Calu3 (cell line): ENCODE measurements at places on chromosomes 1 and 21. TPM values are rescaled to one million over a fixed set of nuclear protein-coding genes. Genes with fewer than 3 reads are reported as not detected.

Gene OR10Z1
- not detected in 2 replicates for total RNA-seq

Gene TMCO4
- total RNA-seq: 12.0 and 13.5 TPM in 2 replicates

Gene SPRR2F
- total RNA-seq: not detected in 2 replicates

Gene LINGO4
- total RNA-seq: not detected in 2 replicates

Gene CFHR2
- total RNA-seq: not detected in 2 replicates

Gene VSIG8
- total RNA-seq: not detected in 2 replicates

Gene USH2A
- not detected in 2 replicates for total RNA-seq

Gene SPOCD1
- total RNA-seq: 6.3 and 8.4 TPM in 2 replicates

GRCh38 chr1:74579425-74579824, 67.0 kb upstream of the LRRC53 start:
- no peak overlapping the region for H3K27ac ChIP-seq
- no peak for DNase-seq
- H3K4me3 ChIP-seq: no peak overlapping the region
- no peaks in the 10 kb centered on the region for H3K4me1 ChIP-seq
- H3K36me3 ChIP-seq: no peaks in the 10 kb centered on the region

DNA sequence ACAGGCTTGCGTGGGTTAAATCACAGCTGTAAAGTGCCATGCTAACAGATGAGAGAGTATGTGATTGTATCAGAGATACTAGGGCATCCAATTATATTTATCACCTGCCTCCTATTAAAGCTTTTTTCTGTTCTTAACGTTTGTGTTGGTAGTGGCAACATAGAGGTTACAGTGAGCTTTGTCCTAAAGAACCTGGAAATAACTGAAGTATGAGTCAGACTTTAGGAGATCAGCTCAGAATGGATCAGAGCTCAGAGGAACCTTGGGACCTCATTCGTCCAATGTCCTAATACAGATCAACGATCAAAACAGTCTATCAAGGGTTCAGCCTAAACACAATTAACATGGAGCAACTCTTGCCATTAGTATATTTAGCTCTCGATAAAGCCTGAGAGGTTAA, 81.0 kb downstream of the RGS7 start:
- H3K4me3 ChIP-seq: no peak overlapping the region
- no peak overlapping the region for H3K27ac ChIP-seq
- no peak for DNase-seq
- H3K27me3 ChIP-seq: no peaks in the 10 kb centered on the region
- no peaks in the 10 kb centered on the region for H3K4me1 ChIP-seq
- no peaks in the 10 kb centered on the region for H3K36me3 ChIP-seq

GRCh38 chr1:200890818-200891773, 3.6 kb upstream of the INAVA start:
- H3K27ac ChIP-seq: peak overlapping the region; percentile 89
- peak; percentile 83 for DNase-seq
- peaks cover 58% of the 10 kb centered on the region for H3K36me3 ChIP-seq

DNA sequence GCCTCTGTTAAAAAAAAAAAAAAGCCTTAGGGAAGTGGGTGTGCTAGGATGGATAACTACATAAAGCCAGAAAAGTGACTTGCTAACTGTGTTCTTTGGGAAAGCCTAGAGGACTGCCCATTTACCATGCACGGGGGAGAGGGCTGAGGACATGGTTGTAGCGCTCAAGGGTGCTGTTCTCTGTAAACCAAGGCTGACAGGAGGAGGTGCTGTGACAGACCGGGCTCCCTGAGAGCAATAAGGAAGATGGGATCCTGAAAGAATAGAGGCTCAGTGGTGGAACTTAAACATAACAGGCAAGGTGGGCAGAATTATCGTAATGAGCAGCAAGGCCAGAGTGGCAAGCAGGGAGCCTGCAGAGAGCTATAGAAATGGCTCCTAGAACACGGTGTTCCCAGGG, 98.5 kb upstream of the DISP3 start:
- DNase-seq: no peak
- no peaks in the 10 kb centered on the region for H3K4me1 ChIP-seq
- no peak overlapping the region for H3K27ac ChIP-seq
- H3K36me3 ChIP-seq: no peaks in the 10 kb centered on the region
- H3K27me3 ChIP-seq: peaks cover 87% of the 10 kb centered on the region
- H3K4me3 ChIP-seq: no peak overlapping the region

GRCh38 chr1:10655002-10655401, 141.4 kb downstream of the CASZ1 start:
- H3K27ac ChIP-seq: no peak overlapping the region
- no peak for DNase-seq
- no peaks in the 10 kb centered on the region for H3K36me3 ChIP-seq
- no peak overlapping the region for H3K4me3 ChIP-seq
- H3K27me3 ChIP-seq: no peaks in the 10 kb centered on the region
- no peaks in the 10 kb centered on the region for H3K4me1 ChIP-seq

DNA sequence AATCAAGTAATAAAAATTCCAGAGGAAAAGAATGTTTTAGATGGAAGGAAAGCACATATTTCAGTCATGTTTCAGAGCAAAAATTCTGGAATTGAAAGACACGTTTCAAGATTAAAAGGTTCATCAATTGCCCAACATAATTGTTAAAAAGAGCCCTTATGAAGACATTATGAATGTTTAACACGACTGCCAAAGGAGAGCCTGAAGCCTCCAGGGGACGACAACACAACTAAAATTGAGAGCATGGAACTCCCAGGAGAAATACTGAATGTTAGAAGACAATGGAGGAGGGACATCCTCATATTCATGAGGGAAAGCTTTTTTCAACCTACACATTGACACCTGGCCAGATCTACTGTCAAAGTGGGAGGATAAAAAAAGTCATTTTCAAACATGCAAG, 16.0 kb downstream of the OR2T11 start:
- H3K4me3 ChIP-seq: no peak overlapping the region
- H3K27ac ChIP-seq: no peak overlapping the region
- peak; percentile 42 for DNase-seq
- no peaks in the 10 kb centered on the region for H3K27me3 ChIP-seq
- no peaks in the 10 kb centered on the region for H3K4me1 ChIP-seq
- no peaks in the 10 kb centered on the region for H3K36me3 ChIP-seq

DNA sequence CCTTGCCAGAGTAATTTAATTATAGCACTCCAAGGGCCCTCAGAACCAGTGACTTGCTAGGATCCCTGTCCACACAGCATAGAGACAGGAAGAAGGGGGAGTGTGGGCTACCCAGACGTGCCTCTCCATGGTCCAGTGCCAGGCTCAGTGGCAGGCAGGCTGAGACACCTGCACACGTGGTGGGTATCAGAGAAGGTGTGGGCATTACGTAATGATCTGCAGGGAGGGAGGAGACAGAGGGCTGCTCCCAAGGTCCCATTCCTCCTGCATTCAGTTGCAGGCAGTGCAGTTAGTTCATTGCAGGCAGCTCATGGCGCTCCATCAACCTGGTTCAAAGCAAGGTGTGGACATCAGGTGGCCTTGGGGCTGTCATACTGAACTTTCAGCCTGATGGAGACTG, 49.9 kb downstream of the C8B start:
- peaks cover 8% of the 10 kb centered on the region for H3K27me3 ChIP-seq
- H3K27ac ChIP-seq: no peak overlapping the region
- no peaks in the 10 kb centered on the region for H3K36me3 ChIP-seq
- H3K4me3 ChIP-seq: no peak overlapping the region
- DNase-seq: no peak

- H3K36me3 ChIP-seq: no peaks in the 10 kb centered on the region
- DNase-seq: no peak
- H3K4me1 ChIP-seq: no peaks in the 10 kb centered on the region
- no peak overlapping the region for H3K4me3 ChIP-seq
- H3K27me3 ChIP-seq: no peaks in the 10 kb centered on the region
- H3K27ac ChIP-seq: no peak overlapping the region
Measured at GRCh38 chr1:64195081-64195395, 8.4 kb upstream of the UBE2U start.

DNA sequence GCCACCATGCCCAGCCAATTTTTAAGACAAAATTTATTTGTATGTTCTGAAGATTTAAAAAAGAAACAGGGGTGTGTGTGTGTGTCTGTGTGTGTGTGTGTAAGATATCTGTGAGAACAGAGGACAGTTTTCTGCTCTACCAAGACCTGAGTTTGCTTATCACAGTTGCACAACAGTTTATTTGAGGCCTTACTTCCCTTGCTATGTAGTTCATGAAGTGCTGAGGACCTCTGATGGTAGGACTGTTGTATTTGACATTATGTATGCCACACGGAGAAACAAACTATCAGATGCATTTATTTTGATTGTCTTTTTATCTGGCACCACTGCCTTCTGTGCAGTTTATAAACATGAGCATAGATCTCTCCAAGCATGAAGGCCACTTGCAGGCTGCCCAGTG, 355.2 kb downstream of the PBX1 start:
- DNase-seq: no peak
- no peaks in the 10 kb centered on the region for H3K36me3 ChIP-seq
- no peaks in the 10 kb centered on the region for H3K4me1 ChIP-seq

DNA sequence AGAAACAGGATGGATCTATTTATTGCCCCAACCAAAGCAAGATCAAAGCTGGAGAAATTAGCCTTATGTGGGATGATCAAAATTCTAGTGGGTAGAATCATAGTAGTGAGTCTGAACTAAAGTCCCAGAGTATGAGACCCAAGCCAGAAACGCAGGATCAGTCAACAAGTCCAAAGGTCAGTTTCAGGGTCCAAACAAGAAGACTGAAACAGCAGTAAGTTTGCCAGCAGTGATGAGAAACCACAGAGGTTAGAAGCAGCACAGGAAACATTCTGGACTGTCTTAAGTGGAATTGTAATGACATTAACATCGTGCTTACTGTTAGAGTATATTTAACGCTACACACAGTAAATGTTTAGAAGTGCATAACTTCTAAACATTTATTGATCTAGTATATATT, 251.0 kb downstream of the LRRIQ3 start:
- DNase-seq: no peak
- H3K27me3 ChIP-seq: no peaks in the 10 kb centered on the region
- no peak overlapping the region for H3K4me3 ChIP-seq
- H3K27ac ChIP-seq: no peak overlapping the region
- H3K4me1 ChIP-seq: peaks cover 19% of the 10 kb centered on the region
- H3K36me3 ChIP-seq: no peaks in the 10 kb centered on the region

DNA sequence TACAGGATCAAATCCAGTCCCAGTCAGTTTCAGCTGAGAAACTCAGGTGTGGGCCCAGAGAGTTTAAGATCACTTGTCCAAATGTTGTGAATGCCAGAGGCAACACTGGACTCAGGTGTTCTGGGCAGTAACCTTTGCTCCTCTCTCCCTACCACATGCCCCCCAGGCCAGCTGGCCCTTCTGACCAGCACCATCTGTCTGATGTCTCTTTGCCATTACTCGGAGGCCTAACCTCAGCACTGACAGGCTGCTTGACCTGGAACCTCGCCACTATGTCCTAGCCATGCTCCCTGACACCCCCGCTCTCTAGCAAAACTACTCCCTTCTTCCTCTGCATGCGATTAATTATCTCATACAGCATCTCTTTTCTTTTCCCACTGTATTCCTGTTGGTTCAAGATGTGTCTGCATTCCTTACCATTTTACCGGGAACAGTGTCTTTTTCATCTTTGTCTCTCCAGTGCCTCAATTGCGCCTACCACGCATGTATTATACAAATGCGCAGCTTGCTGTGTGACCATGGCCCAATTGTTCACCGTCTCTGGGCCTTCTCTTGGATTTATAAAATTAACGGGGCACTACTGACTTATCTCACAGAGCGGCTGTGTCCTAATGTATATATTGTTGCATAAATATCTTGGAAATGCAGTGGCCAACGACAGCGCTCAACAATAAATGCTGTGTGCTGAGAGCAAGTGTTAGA, 159.5 kb upstream of the IRF2BP2 start:
- peaks cover 6% of the 10 kb centered on the region for H3K36me3 ChIP-seq
- no peak overlapping the region for H3K27ac ChIP-seq
- no peak overlapping the region for H3K4me3 ChIP-seq
- no peak for DNase-seq
- H3K27me3 ChIP-seq: no peaks in the 10 kb centered on the region
- H3K4me1 ChIP-seq: peaks cover 32% of the 10 kb centered on the region

DNA sequence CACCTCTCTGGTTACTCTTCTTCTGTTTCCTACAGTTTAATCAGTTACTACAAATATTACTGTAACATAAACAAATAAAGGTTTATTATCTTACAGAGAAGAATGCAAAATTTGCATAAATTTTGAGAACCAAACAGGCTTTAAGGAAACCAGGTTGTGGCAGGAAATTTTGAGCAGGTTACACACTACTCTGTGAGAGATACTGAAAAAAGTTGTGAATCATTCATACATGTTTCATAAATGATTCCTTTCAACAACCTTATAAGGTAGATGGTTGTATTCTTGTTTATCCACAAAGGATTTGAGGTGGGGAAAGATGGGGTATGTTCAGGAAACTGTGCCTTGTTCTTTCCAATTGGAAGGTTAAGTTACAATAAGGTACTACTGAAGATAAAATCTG, 58.6 kb downstream of the MAST2 start:
- no peaks in the 10 kb centered on the region for H3K36me3 ChIP-seq
- no peak for DNase-seq
- no peaks in the 10 kb centered on the region for H3K27me3 ChIP-seq
- H3K27ac ChIP-seq: no peak overlapping the region
- H3K4me1 ChIP-seq: no peaks in the 10 kb centered on the region
- no peak overlapping the region for H3K4me3 ChIP-seq

GRCh38 chr1:219520241-219520640, 92.7 kb downstream of the ZC3H11B start:
- H3K36me3 ChIP-seq: no peaks in the 10 kb centered on the region
- no peak overlapping the region for H3K27ac ChIP-seq
- no peak for DNase-seq
- H3K27me3 ChIP-seq: no peaks in the 10 kb centered on the region
- H3K4me3 ChIP-seq: no peak overlapping the region
- peaks cover 33% of the 10 kb centered on the region for H3K4me1 ChIP-seq

- H3K36me3 ChIP-seq: peaks cover 6% of the 10 kb centered on the region
- H3K27ac ChIP-seq: no peak overlapping the region
- no peak overlapping the region for H3K4me3 ChIP-seq
- H3K27me3 ChIP-seq: no peaks in the 10 kb centered on the region
Measured at GRCh38 chr1:214859647-214860046, 222.9 kb upstream of the KCNK2 start.

GRCh38 chr1:221644663-221645258, 97.1 kb downstream of the DUSP10 start:
- no peak overlapping the region for H3K4me3 ChIP-seq
- no peak overlapping the region for H3K27ac ChIP-seq
- H3K36me3 ChIP-seq: no peaks in the 10 kb centered on the region

DNA sequence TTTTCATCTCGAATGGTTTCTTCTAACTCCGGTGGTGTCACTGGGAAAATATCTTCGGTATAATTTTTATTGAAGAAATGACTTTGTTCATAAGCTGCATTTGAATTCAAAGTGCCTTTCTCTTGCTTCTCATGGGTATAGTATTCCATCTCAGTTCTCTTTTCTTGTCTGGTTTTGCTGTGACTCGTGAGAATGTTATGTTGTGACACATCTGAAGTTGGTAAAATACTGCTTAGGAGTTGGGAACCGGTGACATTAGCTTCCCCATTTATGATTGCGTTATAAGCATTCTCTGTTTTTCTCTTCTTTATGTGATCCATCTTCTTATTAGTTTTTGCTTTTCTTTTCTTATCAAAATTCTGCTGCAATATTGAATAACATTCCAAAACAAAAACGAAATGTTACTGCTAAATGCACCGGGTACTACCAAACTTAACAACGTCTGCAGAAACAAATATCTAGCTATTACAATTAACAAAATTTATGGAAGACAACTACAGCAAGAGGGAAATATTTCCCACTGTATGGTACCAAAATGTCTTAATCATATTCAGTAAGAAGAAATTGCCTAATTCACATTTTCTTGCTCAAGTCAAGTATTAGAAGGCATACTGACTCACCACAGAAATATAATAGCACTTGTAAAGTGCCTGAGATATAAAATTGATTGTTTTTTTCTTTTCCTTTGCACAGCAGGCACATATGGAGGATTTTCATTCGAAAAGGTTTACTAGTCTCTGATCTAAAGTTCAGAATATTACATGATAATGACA, 15.5 kb downstream of the LRIF1 start:
- no peak overlapping the region for H3K27ac ChIP-seq
- no peaks in the 10 kb centered on the region for H3K36me3 ChIP-seq
- H3K4me3 ChIP-seq: no peak overlapping the region
- no peaks in the 10 kb centered on the region for H3K4me1 ChIP-seq
- no peak for DNase-seq
- no peaks in the 10 kb centered on the region for H3K27me3 ChIP-seq
